ENCODE measurements at places on chromosomes 16 and 17.

- no peak for DNase-seq
These were observed 2.1 kb downstream of the RGS9 start for GRCh38 chr17:65139101-65139764.

- peak; percentile 36 for DNase-seq
These were observed 2.1 kb downstream of the PRKCA start for GRCh38 chr17:66304304-66305174.

GRCh38 chr17:8147141-8147804, 4.9 kb downstream of the PER1 start:
- DNase-seq = no peak

DNA sequence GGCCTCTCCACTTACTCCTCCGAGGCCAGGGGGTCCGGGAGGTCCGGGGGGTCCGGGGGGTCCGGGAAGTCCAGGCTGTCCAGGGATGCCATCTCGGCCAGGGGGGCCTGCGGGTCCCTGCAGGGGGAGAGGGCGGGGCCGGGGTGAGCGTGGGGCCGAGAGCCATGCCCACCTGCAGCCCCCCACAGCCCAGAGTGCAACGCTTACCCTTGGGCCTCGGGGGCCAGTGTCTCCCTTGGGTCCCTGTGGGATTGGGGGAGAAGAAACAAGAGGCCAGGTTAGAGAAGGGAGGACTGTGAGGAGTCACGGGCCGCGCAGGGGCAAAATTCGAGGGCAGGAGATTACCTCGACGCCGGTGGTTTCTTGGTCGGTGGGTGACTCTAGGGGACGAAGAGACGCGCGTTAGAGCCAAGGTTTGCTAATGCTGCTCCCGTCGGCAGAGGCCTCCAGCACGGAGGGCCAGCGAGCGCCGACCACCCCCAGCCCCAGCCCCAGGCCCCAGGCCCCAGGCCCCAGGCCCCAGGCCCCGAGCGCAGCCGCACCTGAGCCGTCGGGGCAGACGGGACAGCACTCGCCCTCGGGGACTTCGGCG, 2.1 kb downstream of the COL1A1 start:
- no peak for DNase-seq

DNA sequence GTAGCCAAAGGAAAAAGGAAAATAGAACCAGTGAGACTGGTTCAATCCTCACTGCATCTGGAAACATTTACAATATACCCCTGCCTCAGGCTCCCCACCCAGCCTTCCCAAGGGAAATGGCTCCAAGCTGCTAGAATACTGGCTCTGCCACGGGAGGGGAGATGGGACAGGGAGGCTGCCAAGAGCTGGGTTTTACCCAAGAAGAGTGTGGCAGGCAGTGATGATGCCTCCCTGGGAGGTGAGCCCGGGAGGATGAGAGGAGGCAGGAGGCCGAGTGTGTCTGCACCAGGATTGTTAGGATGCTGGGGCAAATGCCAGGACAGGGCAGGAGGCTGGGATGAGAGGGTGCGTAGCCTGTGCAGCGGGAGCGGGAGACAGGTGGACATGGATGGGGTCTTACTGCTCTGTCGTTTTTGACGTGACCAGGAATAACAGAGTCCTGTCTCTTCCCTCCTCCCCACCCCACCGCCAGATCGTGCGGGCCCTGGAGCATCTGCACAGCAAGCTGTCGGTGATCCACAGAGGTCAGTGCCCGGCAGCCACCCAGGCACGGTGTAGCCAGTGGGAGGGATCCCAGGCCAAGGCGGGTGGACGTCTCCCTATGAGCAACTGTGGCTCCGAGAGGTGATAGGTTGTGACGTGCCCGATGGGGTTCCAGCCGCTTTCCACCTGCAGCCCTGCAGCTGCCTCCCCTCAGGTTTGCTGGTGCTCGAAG, 18.4 kb downstream of the MAP2K3 start:
- DNase-seq = no peak

DNA sequence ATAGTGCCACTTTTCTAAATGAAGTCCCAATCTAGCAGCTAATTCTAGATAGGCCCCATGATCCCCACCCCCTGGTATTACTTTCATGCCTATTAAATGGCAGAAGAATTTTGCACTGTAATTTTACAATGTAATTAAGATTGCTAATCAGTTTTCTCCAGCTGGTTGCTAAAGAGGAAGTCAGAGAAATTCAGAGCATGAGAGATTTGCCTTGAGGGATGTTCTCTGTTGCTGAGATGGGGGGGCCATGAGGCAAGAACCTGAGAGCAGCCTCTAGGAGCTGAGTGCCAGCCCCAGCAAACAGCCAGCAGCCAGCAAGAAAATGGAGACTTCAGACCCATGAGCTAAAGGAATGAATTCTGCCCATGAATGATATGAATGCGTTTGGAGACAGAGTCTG, 38.9 kb downstream of the SHCBP1 start:
- no peak for DNase-seq

- DNase-seq = no peak
These were observed 70.0 kb downstream of the C16orf78 start for GRCh38 chr16:49443576-49443975.

GRCh38 chr16:3745751-3746355, 28.5 kb upstream of the TRAP1 start:
- DNase-seq = no peak

- no peak for DNase-seq
These were observed 30.8 kb upstream of the DHX40 start for GRCh38 chr17:59534583-59534982.

DNA sequence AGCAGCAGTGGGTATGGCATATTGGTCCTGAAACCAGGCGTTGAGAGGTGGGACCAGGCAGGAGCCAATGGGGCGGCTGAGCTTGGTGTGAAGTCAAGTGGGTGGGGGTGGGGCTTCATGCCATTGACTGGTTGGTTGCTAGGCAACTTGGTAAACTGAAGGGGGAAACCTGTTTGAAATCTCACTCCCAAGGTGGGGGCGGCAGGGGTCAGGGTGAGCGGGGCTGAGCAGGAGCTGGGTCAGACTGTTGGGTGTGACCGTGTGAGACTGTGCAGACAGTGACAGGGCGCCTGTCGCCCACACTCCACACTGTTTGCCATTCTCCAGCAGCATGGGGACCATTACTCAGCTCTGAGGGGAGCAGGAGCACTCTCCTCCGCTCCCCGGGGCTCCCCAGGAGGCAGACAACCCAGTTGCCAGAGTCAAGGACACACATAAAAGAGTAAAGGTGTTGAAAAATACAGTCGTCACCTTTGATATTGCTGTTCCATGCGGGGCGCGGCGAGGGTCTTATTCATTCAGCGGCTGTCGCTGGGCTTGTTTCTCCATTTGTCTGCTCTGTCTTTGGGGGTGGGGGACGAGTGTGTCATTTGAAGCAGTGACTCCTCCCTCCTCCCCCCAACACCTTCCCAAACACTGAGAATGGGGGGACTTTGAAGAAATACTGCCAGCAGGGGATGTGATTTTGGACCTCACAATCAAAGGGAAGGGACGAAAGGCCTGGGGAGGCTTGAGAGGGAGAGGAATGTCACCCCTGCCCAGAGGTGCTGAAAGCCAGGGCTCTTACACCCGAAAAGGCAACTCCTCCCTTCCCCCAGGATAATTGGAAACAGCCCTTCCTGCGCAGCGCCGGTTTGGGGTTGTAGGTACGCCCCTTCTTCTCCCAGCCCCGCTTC, 1.2 kb upstream of the EFNB3 start:
- DNase-seq = peak; percentile 76

DNA sequence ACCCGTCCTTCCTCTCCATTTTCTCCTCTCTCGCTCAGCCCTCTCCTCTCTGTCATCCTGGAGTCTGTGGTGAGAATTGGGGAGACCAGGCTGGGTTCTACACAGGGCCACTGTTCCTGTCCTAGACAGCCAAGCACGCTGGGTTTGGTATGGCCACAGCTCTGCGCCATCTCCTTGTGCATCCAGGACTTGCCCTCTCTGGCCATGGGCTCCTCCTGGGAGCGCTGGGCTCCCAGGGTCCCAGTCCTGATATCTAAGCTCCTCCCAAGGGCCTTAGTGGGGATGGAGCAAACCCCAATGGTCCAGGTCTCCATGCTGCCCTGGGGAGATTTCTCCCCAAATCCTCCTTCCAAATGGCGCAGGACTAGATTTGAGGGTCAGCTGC, 27.2 kb upstream of the ITGA3 start:
- DNase-seq = no peak

DNA sequence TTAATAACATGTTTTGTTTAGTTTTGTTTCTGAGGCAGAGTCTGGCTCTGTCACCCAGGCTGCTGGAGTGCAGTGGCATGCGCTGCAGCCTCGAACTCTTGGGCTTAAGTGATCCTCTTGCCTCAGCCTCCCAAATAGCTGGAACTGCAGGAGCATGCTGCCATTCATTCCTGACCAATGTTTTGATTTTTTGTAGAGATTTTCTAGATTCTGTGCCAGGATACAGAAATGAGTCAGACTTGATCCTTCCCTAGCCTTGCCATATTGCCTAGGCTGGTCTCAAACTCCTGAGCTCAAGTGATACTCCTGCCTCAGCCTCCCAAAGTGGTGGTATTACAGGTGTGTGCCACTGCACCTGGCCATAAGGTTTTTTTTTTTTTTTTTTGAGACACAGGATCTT, 17.7 kb downstream of the TAOK1 start:
- no peak for DNase-seq

DNA sequence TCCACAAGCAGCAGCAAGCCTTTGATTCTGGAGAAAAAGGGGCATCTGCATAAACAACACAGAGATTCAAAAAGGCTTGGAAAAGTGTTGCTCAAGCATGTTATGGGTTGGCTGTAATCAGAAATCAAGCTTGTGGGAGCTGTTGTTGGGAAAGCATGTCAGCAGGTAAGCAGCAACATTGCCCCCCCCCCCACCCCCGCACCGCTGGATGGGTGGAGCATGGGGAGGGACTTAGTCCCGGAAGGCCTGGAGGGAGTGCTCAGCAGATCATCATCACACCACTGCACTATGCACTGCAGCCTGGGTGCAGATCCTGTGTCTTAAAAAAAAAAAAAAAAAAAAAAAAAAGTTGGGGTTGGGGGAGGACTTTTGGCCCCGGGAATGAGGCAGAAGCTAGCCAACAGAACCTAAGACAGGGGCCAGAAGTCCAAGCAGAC, 16.8 kb upstream of the AKAP1 start:
- no peak for DNase-seq

GRCh38 chr17:31140111-31140510, 45.3 kb downstream of the NF1 start:
- no peak for DNase-seq

DNA sequence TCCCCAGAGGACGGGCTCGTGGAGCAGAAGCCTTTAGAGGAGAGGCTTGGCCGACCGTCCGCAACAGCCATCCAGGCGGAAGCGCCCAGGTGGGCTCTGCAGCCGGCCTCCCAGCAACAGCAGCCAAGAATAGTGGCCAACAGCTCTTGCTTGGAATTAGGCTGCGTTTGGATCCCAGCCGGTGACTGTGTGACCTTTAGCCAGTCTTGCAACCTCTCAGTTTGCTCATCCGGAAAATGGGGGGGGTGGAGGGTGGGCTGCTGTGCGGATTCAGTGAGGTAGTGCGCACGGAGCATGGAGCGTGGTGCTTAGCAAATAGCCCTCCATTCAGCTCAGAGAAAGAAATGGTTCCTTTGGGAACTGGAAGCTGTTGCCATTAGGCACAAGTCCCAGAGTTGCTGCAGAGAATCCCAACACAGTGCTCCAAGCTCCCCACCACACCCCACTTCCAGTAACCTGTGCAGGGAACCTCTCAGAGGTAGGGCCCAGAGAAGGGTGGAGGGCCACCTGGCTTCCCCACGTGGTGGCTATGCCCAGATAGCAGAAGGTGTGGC, 46.7 kb downstream of the RTN4RL1 start:
- peak; percentile 54 for DNase-seq

DNA sequence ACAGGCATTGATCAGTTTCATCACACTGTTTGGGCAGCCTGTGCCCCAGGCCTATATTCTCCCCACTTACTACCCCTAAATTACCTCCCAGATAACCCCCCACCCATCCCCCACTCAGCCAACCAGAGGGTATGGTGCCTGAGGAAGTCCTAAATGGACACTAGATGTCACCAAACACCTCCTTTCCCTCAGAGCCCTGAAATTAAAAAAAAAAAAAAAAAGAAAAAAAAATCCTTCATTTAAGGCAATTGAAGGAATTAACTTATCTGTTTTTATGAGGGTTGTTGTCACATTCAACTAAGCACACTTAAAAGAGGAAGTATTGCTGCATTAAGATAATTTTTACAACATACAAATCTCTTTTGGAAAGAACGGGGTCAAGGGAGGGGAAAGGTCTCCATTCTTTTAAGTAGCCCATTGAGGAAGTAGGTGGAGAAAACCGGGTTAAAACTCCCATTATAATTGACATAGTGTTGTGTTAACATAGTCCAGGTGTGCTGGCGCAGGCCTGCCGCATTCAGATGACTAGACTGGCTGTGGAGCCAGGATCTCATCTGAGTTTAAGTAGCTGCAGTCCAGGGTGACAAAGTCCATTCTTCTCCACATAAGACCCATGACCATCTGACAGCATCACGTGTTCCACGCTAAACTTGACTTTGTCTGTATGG, 46.3 kb downstream of the SNX11 start:
- DNase-seq = peak; percentile 22

GRCh38 chr16:24288516-24288915, 32.4 kb downstream of the CACNG3 start:
- no peak for DNase-seq

GRCh38 chr17:80316431-80316830, 55.8 kb downstream of the RNF213 start:
- no peak for DNase-seq

DNA sequence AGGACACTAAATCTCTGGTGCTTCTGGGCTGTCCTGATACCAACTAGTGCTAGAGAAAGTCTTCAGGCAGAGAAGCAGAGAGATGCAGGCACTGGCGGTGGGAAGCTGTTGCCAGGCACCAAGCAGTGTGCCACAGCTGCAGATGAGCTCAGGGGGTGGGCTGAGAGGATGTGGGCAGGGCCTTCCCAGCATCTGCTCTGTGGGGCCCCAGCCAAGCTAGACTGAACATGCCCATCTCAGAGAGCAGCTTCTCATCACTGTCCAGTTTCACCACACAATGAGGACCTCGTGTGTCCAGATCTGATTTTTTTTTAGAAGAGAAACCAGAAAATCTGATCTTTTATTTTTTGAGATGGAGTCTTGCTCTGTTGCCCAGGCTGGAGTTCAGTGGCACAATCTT, 17.1 kb downstream of the PSKH1 start:
- no peak for DNase-seq

- no peak for DNase-seq
These were observed 34.1 kb upstream of the ABCA6 start for GRCh38 chr17:69175625-69176456.

- DNase-seq = no peak
These were observed 15.2 kb upstream of the SSTR5 start for GRCh38 chr16:1057252-1057932.

DNA sequence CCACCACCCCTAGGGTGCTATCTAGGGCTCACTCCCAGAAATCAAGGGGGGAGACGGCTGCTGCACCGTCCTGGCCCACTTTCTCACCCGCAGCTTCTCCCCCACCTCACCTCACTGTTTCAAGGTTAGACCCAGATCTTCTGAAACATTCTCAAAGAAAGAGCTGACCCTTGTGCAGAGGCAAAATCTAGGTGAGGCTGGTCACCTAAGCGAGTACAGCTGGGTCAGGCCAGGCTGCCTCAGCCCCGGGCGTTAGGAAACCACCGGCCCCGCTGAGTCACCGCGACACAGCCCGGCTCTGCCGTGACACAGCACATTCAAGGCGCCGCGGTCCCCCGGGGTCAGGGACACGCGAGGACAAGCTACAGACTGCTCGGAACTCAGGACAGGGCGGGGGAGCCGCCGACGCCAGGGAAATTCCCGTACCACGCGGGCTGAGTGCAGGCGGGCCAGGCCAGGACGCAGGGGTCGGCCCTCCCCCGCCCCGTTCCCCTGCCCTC, 27.1 kb downstream of the GNPTG start:
- DNase-seq = no peak

All from cerebellar cortex (tissue), 1 donor.